Epithelial cell of proximal tubule (primary cell): ENCODE measurements at places on chromosomes 1 and 21.

DNA sequence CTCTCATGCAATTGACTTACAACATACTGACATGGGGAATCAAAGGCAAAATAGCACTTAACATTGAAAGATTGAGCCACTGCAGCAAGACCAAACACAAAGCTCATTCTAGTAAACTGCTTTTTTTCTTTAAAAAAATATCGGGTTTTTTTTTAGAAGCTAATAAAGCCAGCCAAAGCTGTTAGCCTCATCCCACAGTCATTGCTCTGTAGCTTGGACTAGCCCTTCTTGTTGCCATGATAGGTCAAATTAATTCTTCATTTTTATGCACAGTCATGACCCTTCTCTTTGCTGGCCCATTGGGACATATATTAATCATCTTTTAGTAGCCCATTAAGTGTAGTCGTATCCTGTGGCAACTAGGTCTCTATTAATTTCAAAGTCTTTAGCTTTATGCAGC is 231.3 kb downstream of the ADGRL2 start:
- DNase-seq = no peak

- no peak for DNase-seq
Observed at GRCh38 chr1:5933676-5934057, 58.6 kb downstream of the NPHP4 start.

DNA sequence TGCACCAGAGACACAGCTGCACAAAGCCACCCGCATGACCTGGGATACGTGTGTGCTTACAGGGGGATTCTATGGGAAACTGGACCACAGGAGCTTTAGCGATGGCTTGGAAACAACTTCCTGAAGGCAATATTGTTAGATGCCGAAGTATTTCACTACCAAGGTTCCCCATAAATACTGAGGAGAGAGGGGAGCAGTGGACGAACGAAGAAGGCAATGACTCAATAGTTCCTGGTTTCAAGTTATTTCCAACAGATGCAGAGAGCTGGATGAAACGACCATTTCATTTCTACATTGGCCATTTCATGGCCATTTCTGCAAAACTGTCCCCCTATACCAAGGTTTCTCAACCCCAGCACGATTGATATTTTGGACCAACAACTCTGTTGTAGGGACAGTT is 61.3 kb downstream of the CD34 start:
- no peak for DNase-seq

GRCh38 chr1:240092301-240093119 is 827 bp downstream of the FMN2 start:
- DNase-seq = no peak

GRCh38 chr21:42781971-42782722 is 97.2 kb downstream of the WDR4 start:
- DNase-seq = no peak

- peak; percentile 55 for DNase-seq
Observed at GRCh38 chr1:241156231-241156965, 200.6 kb downstream of the RGS7 start.
